GF-D8 (cell line): ENCODE measurements at places on chromosomes 11 and 22.

DNA sequence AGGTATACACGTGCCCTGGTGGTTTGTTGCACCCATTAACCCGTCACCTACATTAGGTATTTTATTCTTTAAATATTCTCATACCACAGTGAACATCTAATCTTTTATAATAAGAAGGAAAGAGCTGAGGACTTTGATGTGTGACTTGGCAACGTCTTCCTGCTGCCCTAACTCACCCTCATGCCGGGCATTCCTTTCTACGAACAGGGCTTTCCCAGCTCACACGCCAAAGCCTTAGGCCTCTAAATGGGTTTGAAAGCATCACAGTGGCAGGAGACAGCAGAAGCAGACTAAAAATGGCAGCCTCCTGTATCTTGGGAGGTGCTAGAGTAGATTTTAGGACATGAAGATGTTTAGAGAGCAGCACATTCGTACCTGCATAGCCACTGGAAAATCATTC, 52.6 kb downstream of the CLTCL1 start:
- no peak for DNase-seq

GRCh38 chr11:63906087-63906486, 10.9 kb downstream of the RCOR2 start:
- no peak for DNase-seq

DNA sequence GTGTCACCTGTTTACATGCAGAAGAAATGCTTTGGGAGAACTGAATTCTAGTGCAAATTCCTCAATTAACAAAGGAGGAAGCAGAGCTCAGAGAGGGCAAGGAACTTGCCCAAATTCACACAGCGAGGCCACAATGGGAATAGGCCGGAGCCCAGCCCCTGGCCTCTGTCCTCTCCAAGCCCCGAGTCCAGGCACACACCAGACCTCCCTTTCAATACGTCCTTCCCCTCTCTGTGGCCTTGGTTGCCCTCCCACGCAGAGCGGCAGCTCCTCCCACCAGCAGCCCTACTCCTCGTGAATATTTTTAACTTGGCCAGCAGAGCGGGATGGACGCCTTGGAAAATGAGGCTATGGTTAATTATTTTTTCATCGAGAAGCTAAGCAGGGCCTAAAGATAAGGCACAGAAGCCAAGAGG, 1.6 kb upstream of the CARD10 start:
- no peak for DNase-seq

DNA sequence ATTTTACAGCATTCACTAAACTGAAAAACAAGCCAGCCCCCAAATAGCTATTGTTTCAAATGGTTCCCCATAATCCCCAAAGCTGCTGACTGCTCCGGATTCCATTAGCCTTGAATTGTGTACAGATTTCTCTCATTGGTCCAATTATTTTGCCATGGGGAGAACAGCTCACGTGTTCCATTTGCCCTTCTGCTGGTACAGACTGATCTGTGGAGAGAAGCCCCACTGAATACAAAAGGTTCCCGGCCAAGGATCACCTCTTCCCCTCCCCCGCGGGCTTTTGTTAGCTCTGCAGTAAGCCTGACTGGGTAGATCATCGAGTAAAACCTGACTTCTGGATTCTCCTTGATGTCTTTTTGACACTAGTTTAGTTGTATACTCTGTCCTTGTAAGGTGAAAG, 9.1 kb upstream of the MAPK8IP1 start:
- no peak for DNase-seq

DNA sequence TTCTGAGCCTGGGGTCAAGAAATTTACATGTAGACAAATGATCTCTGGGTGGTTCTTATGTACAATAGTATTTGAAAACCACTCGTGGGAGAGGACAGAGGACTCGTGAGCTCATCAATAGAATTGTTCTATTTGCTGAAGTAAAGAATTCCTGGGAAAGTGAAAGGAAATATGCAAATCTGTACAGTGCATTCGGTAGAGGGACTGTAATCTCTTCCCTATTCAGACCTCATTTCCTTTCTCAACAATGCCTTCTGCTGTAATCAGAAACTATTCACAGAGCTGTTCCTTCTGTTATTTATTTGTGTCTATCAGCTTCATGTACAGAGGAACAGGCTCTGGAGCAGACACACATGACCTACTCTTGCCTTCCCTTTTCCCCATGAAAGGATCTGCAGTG, 709.4 kb upstream of the KIRREL3 start:
- no peak for DNase-seq

GRCh38 chr11:6615882-6616585, 3.2 kb downstream of the TPP1 start:
- DNase-seq = no peak
